Activated T-cell treated with anti-CD3 and anti-CD28 coated beads for 24 hours (primary cell): ENCODE measurements at places on chromosomes 12 and 14.

GRCh38 chr12:22759769-22760674 is 135.1 kb downstream of the ETNK1 start:
- no peak for DNase-seq

DNA sequence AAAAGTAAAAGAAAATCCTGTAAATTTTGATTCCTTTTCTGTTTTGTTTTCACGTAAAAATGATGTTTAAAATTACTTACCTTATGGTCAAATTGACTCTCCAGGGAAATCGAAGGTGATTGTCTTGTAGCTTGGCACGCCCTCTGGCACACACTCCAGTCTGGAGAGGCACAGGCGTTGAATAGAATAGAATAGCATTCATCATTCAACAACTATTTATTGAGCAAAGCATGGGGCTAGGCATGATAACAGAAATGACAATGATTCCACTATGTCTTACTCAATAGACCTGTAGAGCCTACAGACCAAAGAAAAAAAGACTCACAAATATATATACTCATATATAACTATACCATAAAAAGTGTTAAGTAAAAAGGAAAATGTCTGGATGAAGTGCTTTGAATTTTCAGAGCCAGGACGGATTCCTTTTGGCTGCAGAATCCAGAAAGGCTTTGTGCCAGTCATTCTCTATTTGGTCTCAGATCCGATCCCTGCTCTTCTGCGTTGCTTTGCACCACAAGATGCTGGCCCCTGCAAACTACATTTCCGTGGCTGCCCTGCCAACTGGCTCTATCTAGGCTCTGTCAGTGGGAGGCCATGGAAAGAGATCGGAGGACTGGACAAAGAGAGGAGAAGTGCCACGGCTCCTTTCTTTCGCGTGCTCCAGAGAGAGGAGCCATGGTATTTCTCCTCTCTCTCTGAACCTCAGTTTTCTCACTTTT is 231.8 kb downstream of the CRADD start:
- no peak for DNase-seq

DNA sequence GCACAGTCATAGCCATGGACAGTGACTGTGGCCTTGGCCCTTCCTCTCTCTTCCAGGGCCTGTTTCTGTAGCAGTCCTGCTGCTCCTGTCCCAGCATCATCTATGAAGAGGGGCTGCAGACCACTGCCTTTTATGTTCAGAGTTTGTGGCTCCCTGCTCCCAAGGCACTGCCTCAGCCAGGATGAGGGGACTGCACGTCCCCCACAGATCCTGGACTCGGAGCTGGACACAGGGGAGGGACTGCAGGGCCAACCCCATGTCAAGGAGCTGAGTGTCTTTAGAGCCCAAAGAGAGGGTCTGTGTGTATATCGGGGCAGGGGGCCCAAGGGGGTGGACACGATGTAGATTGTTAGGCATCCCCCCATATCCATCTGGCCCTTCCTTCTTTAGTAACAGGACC is 60.6 kb upstream of the DIO3 start:
- DNase-seq: no peak

DNA sequence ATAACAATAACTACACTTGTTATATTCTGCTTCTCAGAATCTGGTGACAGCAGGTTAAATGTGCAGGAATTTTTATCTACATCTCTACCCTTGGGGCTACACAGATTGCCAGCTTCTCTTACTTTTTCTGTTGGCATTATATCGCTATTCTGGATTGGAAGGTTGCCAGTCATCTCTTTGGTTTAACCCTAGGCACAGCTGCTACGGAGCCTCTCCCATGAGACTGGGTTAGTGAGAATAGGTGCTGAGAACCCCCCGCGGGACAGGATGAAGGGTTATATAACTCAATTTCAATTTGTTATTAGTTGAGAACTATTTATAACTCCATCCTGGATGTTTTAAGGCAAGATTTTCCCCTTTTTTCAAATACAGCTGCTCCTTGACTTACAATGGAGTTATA is 73.1 kb downstream of the ACADS start:
- DNase-seq: no peak

GRCh38 chr14:65560340-65561027 is 148.0 kb downstream of the FUT8 start:
- DNase-seq: no peak
